ENCODE measurements at places on chromosomes 5 and 9. TPM values are rescaled to one million over a fixed set of nuclear protein-coding genes. Genes with fewer than 3 reads are reported as not detected.

Gene TSTD2
- total RNA-seq = 45.7 TPM

Gene KIAA1958
- total RNA-seq = 55.3 TPM

Gene PLAC8L1
- 2.0 TPM for total RNA-seq

Gene SLC25A2
- total RNA-seq = 1.1 TPM

Gene DMAC1
- total RNA-seq = 73.8 TPM

Gene BAAT
- 0.36 TPM for total RNA-seq

Gene QRFP
- total RNA-seq = not detected

Gene FOXD4L4
- total RNA-seq = 0.19 TPM

Gene COL5A1
- 21.5 TPM for total RNA-seq

Gene SLC38A9
- 42.9 TPM for total RNA-seq

Gene KLHL9
- total RNA-seq = 35.9 TPM

Measured in progenitor cell of endocrine pancreas (in vitro differentiated cells).